ENCODE measurements at places on chromosomes 5 and 9.

DNA sequence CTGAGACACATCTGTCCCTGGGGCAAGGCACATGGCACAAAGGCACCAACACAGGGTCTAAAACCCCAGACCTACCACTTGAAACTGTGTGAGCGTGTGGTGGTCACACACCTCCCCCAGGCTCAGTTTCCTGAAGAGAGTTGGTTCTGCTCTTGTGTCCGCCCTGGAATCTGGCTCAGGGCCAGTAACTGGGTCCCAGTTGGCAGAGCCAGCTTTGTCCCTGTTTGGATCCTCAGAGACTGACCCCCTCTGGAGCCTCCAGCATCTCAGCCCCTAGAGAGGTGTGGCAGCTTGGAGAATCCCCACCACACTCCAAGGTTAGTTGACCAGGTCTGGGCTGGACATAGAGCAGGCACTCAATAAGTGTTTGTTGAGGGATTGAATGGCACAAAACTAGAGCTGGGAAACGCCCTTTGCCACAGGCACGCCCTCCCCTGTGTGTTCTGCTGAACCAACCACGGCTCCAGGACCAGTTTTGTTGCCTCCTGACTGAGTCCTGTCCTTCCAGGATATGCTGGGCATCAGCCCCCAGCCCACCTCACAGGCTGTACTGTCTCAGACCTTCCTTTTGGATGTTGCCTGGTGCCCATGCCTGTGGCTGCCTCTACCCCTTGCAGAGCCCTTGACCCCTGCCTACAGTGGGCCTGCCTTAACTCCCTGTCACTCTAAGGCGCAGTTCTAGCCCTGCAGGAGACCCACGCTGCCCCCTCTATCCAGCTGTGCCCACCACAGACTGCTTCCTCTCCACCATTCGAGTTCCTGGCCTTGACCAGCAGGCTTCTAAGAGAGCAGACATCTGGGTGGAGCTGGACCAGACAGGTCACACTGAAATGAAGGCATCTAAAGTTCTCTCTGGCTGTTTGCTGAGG is 3.8 kb upstream of the PDLIM4 start:
- no peak for DNase-seq

DNA sequence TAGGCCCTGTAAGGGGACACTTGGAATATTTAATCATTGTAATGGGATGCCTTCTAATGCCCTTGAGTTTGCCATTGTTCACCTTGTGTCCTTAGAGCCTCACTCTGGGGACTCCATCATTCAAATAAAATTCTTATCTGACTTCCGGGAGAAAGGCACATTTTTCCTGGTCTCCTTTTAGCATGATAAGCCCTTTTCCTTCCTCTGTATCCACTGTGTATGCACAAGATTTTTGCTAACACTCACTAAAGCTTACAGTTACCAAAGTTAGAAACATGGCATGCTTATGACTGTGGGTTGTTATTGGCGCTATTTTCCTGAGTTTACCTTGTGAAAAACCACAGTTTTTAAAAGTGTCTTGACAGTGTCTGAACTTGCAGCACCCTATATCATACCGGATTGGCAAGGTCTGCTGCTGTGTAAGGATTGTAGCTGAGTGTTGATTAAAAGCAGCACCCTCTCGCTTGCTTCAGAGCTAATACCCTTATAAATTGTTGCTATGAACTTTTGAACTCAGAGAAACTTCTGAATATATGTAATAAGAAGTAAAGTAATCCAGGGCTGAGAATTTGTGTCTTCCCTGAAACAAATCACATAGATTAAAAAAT is 46.4 kb downstream of the SNCAIP start:
- no peak for DNase-seq

DNA sequence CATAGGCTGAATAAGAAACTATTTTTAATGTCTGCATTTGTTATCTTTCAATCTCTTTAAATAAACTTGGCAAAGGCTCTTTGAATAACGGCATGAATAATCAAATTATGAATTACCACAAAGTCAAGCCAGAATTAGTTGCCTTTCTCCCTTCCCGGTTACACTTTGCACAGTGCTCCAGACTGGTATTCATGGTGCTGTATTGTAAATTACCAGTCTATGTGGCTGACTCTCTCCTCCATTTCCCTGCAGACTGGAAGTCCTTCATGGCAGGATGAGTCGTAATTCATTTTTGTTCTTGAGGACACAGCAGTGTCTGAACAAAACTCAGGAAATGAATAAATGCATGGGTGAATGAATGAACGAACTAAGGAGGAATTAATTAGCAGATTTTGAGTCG is 142.9 kb downstream of the GNA14 start:
- no peak for DNase-seq

GRCh38 chr5:38765399-38765861 is 80.4 kb upstream of the OSMR start:
- no peak for DNase-seq

- DNase-seq = no peak
Observed at GRCh38 chr5:32504989-32505596, 60.6 kb upstream of the ZFR start.

- no peak for DNase-seq
Observed at GRCh38 chr5:33227746-33228145, 213.0 kb upstream of the TARS1 start.

- DNase-seq = no peak
Observed at GRCh38 chr5:51159164-51159563, 224.1 kb upstream of the ISL1 start.

GRCh38 chr5:17069995-17070511 is 134.0 kb upstream of the MYO10 start:
- no peak for DNase-seq

- DNase-seq = no peak
Observed at GRCh38 chr5:106854105-106854687, 816.5 kb downstream of the EFNA5 start.

DNA sequence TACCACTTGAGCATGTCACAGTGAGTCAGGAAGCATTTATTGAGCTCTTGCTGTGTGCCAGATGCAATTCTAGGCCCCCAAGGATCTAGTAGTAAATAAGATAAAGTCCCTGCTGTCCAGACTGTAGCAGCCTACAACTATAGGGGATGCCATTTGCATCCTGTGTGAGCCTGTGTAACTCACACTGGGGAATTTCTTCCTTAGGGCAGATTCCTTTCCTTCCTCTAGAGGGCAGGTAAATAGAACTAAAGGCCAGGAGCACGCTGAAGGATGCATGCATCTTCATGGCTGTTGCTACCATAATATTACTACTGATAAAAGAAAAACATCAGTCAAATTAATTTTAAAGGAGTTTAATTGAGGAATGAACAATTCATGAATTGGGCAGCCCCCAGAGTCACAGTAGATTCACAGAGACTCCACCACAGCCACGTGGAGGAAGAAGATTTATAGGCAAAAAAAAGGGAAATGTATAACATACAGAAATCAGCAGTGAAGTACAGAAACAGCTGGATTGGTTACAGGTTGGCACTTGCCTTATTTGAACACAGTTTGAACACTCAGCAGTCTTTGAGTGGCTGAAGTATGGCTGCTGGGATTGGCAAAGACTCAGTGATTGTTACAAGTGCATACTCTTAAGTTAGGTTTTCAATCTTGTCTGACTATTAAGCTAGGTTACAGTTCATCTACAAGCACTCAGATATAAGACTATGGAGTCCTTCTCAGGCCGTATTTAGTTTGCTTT is 98.9 kb downstream of the ACTL7B start:
- no peak for DNase-seq

- no peak for DNase-seq
Observed at GRCh38 chr9:110626101-110626829, 42.3 kb upstream of the MUSK start.

DNA sequence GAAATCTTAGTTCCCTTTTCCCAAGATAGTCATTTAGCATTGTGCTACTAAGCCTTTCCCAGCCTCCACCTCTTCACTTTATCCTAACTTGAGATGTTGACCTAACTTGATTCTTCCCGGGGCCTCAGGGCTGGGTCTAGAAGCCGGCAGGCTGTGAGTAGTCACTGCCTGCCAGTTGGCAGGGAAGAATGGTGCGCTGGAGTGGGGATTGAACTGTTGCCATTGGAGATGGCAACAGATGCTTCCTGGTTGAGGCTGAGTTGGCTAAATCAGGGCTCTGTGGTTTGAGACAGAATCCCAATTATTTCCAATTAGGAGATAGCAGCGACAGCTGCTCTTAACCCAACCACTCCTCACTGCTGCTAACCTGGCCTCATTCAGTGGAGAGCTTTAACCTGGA is 343.1 kb downstream of the BRINP1 start:
- DNase-seq = no peak

Data from 8988T (cell line).